Stimulated activated CD4-positive, alpha-beta T cell treated with anti-CD3 and anti-CD28 coated beads, Interleukin-1b, Interleukin-23, amount 100 ng/mL, for 1 hour (primary cell): ENCODE measurements at places on chromosomes 1 and 21.

- no peak for DNase-seq
Measured at GRCh38 chr1:57674801-57675200, 250.9 kb upstream of the DAB1 start.

- no peak for DNase-seq
Measured at GRCh38 chr1:71298633-71299032, 217.8 kb upstream of the ZRANB2 start.

DNA sequence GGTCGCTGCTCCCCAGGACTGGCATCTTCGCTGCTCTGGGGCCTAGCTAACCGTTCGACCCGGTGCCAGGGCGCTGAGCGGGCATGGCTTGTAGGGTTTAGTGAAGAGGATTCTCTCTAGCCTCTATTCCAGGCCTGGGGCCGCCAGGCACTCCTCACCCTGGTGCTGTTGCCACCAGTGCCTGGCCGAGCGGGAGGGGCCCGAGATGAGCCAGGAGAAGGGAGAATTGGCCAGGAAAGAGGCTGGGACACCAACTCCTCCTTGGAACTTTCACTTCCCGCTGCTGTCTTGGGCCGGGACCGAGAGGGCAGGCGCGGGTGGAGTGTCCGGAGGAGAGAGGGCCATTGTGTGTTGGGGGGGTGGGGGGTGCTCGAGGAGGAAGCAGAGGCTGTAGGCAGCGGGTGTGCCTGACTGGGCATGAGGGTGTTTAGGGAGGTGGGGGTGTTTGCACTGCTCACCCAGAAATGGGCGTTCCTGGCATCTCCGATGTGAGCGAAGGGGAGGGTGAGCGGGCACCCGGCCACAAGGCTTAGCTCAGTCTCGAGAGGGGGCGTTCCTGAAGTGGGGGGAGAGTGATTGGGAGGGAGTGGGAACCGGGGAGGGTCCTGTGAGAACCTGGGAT lies 772 bp downstream of the ADAM15 start:
- no peak for DNase-seq

- no peak for DNase-seq
Measured at GRCh38 chr1:39900662-39901463, 854 bp downstream of the MYCL start.

- no peak for DNase-seq
Measured at GRCh38 chr21:43893536-43894205, 28.6 kb downstream of the AGPAT3 start.

- no peak for DNase-seq
Measured at GRCh38 chr1:53391982-53392381, 64.1 kb upstream of the LRP8 start.

DNA sequence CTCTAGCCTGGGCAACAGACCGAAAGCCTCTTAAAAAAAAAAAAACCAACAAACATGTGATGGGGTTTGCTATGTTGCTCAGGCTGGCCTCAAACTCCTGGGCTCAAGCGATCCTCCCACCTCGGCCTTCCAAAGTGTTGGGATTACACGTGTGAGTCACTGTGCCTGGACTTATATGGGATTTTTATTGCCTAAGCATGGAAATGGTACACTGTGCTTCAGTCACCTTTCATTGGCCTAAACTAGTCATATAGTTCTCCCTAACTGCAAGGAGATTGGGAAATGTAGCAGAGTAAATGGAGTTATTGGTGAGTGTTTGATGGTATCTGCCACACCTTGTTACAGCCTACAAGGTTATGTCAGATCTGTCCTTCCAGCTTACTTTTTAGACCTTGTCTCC lies 17.2 kb upstream of the MEF2D start:
- DNase-seq: no peak

DNA sequence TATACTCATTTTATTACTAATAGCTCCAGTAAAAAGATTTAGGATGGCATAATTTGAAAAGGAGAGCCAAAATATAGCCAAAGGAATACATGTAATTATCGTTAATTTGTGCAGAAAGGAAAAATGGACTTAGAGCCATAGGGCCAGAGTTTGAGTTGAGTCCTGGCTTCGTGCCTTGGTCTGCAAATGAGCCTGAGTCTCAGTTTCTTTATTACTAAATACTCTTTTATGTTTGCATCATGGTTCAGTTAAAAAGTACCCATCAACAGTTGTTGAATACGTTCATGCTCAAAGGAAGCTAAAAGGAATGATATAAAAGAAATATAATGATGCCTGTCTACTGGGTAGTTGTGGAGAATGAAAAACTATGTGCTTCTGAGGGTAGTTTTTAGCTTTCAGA lies 155.7 kb upstream of the FAM78B start:
- DNase-seq: no peak

DNA sequence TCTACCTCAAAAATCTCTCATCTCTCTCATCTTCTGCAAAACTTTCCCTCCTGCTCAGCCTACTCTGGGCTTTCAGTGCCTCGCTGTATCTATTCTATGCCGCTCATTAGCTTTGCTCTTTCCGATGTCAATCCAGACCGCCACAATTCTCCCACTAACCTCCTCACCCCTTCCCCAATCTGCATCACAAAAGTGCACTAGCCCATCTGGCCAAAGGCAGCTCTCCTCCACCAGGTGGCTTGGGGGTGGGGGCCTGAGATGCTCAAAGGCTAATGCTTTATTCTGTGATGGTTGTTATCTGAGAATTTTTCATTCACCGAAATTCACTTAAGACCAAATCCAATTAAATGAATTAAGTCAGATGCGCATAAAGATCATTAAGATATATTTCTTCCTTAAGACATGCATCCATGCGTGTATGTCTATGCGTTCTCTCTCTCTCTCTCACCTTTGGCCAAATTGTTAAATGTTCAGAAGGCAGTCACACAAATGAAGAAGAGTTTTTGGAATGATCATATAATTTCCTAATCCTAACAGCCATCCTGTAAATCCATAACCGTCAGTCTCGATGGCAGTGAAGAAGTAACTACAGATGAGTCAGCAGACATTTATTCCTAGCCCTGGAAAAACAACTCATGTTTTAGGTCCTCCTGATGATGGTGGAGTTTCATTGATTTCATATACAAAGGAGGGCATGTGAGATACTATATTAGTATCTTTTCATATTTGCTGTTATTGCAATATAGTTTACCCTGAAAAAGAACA lies 111.3 kb downstream of the C1orf21 start:
- DNase-seq: no peak
